Epithelial cell of proximal tubule (primary cell): ENCODE measurements at places on chromosomes 4 and X. TPM values are rescaled to one million over a fixed set of nuclear protein-coding genes. Genes with fewer than 3 reads are reported as not detected.

Gene DCAF12L2
- total RNA-seq: 0.06 and 2.2 TPM in 2 replicates

DNA sequence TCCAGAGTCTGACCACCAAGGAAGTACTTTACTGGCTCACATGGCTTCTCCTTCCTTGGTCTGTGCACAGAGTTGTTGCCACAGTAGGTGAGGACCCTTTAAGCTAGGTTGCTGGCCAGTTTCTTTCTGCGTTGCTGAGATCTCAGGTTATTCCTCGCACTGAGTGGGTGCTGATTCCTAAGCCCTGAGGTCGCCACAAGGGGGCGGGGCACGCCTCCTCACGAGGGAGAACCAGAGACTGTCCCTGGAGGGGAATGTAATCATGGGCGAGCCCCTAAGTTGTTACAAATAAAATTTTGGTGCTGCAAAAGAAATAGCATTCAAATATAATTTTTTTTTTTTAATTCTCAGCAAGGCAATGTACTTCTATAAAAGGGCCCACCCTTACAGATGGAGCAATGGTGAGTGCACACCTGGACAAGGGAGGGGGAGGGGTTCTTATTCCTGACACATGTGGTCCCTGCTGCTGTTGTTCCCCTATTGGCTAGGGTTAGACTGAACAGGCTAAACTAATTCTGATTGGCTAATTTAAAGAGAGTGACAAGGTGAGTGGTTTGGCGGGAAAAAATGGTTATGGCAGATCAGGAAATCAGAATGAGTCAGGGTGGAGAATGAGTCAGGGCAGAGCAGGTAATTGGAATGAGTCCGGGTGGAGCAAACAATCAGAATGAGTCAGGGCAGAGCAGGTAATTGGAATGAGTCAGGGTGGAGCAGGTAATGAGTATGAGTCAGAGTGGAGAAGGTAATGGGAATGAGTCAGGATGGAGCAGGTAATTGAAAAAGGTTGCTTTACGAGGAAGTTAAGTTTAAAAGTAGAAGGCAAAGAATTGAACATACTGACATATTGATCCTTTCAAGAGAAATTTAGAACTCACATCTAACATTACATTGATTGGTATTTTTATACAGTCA, 107.5 kb downstream of the VSIG4 start:
- DNase-seq: peak; percentile 9

DNA sequence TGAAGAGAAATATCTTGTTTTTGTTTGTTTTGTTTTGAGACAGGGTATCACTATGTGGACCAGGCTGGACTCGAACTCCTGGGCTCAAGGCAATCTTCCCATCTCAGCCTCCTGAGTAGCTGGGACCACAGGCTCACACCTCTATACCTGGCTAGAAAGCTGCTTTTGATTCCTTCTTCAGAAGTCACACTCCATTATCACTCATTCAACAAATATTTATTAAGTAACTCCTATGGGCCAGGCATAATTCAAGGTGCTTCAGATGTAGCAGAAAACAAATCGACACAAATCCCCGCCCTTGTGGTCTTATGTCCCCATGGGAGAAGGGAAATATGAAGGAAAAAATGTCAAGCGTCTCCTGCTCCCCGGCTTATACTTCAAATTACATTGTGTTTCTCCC, 72.6 kb upstream of the DHX15 start:
- DNase-seq: no peak

DNA sequence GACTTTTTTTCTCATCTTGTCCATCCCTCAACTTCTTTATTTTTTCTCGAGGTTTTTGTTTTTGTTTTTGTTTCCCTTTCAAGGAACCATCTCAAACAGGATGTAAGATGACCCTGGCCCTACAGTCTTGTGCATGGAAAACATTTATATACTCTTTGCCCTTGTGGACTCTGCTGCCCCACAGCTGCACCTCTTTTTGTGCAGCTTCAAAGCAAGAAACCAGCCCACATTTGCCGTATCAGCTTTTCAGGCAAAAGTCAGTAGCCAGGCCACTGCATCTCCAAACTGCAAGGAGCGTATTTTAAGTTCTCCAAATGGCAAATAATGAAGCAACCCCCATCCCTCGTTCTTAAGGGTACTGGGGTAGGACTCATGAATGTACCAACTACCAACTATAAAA, 756.5 kb downstream of the C4orf33 start:
- no peak for DNase-seq

Gene C1QTNF7
- not detected in 2 replicates for total RNA-seq

- no peak for DNase-seq
These were observed 15.8 kb downstream of the TMEM31 start for GRCh38 chrX:103726477-103726876.

DNA sequence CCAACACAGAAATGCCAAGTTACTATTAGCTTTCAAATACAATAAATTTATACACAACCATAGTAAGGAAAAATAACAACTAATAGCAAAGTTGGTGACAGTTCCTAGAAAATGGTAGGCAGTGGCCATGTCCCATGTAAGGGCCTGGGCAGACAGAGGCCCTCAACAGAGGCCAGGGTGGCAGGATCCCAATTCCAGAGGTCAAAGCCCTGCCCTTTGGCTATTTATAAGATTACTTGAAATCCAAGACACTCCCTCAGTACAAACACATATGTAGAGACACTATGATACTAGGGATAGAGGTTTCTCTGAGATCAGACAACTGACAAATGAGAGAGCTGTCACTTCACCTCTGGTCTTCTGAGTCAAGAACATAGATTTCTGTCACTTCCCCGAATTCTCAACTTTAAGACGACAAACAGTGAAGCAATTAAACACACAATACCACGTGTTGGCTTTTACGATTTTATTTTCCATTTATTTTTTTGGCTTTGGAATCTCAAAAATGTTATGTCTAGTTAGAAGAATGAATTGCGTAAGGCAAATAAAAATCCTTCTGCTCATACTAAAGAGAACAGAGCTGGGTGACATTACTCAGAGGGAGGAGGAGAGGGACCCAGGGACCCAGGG, 16.3 kb upstream of the MAOB start:
- DNase-seq: no peak

DNA sequence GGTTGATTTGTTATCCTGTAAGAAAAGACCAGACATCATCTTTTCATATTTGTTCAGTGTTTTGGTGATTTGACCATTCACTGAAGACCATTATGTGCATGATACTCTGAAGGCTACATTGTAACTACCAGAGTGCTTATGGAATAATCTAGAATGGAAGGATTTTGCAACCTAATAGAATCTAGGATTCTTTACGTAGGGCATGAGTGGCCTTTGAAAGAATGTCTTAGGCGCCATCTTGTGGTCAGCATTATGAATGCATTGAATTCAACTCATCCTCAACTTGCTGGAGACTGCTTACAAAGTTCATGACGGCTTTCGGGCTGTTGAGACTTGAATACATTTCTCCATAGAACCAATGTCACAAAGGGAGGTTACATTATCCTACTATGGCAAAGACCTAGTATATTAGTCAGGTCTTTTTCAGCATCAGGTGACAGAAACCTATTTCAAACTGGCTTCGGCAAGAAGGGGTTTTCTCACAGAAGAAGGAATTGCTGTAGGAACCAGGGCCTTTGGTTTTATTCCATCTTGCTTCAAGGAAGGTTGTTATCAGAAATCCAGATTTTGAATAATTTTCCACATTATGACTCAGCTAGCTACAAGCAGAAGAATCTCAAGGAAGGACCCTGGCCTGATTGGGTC, 104.1 kb downstream of the GPAT3 start:
- no peak for DNase-seq

DNA sequence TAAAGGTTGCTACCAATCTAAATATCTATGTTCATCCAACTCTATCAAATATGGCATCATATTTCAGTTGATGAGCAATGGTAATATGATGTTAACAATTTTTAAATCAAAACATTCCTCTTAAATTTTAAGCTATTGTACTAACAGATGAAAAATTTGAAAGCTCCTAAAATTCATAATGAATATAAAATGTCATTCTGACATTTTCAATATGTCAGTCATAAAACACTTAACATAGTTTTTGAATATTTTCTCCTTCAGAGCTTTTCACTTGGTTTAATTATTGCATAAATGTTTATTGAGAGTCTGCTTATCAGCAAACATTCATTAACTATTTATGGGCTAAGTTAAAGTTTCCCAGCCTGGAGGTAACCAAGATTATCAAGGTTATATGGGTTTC, 11.8 kb downstream of the ARSJ start:
- DNase-seq: no peak

DNA sequence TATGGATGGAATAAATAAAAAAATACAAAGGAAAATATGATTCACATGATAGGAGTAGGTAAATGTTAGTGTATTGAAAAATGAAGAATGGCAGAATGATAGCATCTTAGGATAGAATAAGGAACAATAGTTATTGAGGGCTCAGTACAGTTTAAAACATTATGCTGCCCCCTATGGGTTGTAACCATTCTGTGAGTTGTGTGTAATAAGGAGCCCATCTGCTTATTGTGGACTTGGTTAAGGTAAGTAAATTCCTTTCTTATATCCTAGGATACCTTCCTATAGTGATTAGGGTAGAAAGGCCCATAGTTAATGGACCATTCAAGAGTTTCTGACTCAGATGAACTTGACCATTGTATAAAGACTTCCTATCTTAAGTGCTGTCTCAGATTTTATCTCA, 195.8 kb downstream of the PDHA2 start:
- DNase-seq: no peak

DNA sequence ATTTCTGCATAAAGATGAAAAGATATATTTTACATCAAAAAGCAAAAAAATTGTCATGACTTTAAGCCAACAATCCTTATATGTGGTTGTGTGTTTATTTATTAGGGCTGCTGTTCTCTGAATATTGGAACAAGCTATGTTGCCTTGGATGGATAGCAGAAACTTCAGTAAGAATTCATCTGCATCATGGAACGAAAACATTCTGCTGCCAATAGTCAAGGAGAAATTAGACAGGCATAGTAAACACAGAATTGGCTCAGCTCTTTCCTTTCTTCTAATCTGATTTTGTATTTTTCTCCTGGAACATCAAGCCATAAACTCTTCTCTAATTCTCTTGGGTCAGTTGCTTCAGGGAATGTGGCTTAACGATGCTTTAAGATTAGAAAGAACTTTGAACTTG, 1257.0 kb downstream of the NLGN4X start:
- DNase-seq: no peak

GRCh38 chr4:150890246-150890645, 124.8 kb downstream of the LRBA start:
- no peak for DNase-seq

Gene MID1
- 9.7 and 11.7 TPM in 2 replicates for total RNA-seq

Gene ARR3
- total RNA-seq: not detected in 2 replicates

DNA sequence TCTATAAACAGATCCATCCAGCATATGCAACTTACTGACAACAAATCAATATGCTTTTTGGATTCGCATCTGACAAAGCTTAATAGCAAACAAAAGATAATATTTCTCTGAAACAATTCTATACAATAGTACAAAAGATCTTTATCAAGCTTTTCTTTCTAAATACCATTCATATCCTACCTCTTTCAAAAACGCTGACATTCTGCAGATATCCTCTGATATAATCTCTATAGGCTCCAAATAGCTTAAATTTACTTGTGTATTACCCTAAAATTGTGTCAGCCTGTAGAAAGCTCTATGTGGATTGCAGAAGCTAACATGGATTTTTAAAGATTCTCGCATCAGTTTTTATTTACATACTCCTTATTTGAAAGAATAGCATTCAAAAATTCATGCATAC, 260.6 kb downstream of the GASK1B start:
- DNase-seq: no peak

DNA sequence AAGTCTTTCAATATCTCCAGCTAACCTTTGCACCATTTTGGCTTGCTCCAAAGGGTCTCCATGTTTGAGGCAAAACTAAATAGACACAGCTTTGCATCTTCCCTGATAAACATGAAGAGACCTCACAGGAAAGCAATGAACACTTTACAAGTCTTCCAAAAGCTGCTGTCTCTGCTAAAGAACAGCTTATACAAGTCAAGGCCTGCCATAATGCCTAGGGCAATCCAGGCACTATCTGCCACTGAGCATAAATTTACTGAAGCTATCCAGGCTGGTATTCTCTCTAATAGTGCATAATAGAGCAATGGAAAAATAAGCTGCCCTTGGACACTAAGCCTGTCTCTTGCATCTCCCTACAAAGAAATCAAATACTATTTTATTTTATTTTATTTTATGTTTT, 60.1 kb upstream of the S100G start:
- DNase-seq: no peak

Gene MTMR8
- total RNA-seq: 0.12 and 2.4 TPM in 2 replicates

GRCh38 chr4:68347845-68348244, 2.0 kb downstream of the YTHDC1 start:
- no peak for DNase-seq

Gene COL4A6
- 1.4 and 2.0 TPM in 2 replicates for total RNA-seq

Gene NDST3
- total RNA-seq: 1.4 TPM in 1 of 2 replicates, not detected in the other

Gene GSTCD
- 22.7 and 28.8 TPM in 2 replicates for total RNA-seq

Gene GLOD5
- not detected in 2 replicates for total RNA-seq

Gene SPON2
- total RNA-seq: 1.4 and 18.1 TPM in 2 replicates

GRCh38 chrX:105837232-105837631, 14.9 kb downstream of the NRK start:
- peak; percentile 56 for DNase-seq

Gene CSAG3
- not detected in 2 replicates for total RNA-seq

DNA sequence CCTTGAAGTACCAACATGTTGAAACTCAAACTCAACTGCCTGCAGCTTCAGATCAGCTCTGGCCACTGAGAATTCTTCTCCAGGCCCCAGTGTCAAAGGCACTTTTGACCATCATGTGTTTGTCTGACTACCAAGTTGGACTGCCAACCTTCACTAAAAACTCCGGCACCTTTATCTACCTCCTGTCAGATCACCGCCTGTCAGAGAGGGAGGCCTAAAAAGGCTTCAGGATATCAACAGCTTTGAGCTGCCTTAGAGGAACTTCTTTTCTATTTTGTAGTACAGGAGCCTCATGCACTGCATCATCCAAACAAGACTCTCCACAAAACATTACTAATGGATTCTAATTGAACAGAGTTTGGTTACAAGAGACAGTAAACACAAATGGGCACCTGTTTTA, 2.8 kb downstream of the ACSL1 start:
- no peak for DNase-seq

Gene CAPN6
- total RNA-seq: 0.36 and 1.2 TPM in 2 replicates

DNA sequence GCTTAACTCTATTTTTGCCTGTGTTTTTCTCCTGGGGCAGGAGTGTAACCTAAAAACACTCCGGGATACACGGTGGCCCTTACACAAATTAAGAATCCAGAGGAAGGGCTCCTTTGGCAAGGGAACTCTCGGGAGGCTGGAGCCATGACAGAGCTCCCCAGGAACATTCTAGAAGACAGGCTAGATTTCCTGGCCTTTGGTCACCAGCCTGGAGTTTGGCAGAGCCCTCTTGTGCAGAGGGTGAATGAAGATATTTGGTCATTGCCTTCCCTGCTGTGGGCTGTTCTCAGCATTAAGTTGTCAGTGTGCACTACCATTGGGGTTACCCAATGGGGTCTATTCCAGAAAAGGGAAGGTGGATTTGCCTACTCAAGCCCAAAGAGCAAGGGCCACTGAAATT, 53.8 kb upstream of the LNX1 start:
- no peak for DNase-seq

DNA sequence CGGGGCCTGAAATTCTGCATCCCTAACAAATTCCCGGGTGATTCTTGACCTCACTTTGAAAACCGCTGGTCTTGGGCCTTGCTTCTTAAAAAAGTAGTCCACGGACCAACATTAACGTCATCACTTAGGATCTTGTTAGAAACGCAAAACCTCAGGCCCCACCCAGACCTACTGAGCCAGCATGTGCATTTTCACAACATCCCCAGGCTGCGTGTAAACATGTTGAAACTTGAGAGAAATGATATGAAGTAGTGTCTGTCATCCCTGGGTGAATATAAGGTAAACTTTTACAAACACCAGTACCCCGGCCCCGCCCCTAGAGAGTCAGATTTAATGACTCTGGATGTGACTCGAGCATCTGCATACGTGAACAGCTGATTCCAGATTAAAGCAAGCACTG, 33.7 kb downstream of the SORBS2 start:
- DNase-seq: no peak
